ENCODE measurements at places on chromosomes 5 and 9.

- no peak for DNase-seq
Observed at GRCh38 chr5:147485046-147485445, 24.8 kb downstream of the DPYSL3 start.

DNA sequence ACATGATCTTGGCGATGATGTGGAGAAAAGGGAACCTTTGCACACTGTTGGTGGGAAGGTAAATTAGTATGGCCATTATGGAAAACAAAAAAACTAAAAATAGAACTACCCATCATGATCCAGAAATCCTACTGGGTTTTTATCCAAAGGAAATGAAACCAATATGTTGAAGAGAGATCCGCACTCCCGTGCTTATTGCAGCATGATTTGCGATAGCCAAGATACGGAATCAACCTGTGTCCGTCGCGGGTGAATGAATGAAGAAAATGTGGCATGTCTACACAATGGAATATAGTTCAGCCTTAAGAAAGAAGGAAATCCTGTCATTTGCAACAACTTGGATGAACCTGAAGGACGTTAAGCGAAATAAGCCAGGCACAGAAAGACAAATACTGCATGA is 84.5 kb downstream of the TTLL11 start:
- DNase-seq: no peak

DNA sequence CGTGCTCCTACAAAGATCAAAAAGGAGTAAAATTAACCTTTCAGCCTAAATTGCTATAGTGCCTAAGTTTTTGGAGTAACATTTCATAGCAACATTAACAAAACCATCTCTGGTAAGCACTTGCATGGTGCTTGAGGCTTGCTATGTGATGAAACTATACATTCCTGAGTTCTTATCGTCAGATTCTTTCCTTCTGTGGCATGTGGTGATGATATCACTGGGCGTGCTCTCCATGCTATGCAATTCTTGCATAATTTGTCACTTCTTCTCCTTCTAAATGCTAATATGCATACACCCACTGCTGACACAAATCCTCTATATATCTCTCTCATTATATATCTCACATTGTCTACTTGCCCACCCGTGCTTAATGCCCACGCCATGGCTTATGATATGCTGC is 2019.9 kb downstream of the MAT2B start:
- no peak for DNase-seq

GRCh38 chr5:59322894-59323293 is 570.6 kb downstream of the PDE4D start:
- no peak for DNase-seq

- no peak for DNase-seq
Observed at GRCh38 chr5:124828731-124829234, 82.3 kb upstream of the ZNF608 start.

GRCh38 chr5:52328220-52328806 is 459.4 kb upstream of the ITGA1 start:
- DNase-seq: no peak

DNA sequence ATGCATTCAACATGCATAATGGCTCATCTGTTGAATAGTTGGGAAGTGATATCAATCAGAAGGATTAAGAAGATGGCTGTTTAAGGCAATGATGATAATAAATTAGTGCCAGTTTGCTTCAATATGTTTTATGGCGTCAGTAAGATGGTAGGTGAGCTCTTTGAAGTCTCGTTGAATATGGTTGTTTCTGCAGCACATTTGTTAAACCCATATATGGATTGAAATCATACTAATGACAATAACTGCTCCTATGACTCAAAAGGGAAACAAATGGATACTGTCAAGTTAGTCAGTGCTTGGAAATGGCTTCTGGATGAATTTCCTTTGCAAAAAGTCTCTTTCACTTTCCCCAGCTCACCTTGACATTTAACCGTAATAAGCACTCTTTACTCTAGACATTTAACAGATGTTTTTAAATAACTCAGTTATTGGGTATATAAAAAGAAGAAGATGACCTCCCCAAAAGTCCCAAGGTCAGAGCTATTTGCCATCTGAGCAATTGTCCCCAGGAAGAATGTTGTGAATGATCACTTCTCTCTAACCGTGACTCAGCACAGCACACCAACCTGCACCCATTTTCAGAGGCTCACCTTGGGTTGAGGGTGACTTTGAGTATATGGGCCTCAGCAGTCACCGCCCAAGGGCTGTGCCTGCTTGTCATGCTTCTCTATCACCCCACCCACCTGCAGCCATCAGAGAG is 133.4 kb downstream of the GRIA1 start:
- no peak for DNase-seq

GRCh38 chr5:139829471-139829870 is 33.9 kb downstream of the PSD2 start:
- DNase-seq: no peak

DNA sequence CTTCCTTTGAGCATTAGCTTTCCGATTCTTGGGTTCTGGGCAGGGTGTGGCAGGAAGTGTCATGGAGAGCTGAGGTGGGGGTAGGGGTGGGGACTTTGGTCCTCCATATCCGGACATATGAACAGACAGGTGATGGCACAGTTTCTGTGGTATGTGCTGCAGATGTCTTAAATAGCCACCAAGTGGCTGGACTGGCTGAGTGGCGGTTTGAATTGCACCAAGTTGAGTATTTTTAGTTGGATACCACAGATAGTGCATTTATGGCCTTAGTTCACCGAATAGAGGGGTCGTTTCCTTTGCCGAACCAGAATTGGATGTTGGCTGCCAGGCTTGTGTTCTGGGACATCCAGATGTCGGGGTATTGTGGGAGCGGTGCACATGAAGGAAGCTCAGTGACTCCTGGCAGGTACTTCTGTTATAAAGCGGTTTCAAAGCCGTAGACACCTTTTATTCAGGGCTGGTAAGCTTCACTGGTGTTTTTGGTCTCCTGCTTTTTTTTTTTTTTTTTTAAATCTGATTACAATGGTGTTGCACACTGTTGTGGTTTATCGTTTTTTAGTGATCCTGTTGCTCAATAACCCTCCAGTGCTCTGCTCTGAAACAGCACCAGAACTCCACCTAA is 15.1 kb upstream of the TNFAIP8 start:
- DNase-seq: peak; percentile 56

DNA sequence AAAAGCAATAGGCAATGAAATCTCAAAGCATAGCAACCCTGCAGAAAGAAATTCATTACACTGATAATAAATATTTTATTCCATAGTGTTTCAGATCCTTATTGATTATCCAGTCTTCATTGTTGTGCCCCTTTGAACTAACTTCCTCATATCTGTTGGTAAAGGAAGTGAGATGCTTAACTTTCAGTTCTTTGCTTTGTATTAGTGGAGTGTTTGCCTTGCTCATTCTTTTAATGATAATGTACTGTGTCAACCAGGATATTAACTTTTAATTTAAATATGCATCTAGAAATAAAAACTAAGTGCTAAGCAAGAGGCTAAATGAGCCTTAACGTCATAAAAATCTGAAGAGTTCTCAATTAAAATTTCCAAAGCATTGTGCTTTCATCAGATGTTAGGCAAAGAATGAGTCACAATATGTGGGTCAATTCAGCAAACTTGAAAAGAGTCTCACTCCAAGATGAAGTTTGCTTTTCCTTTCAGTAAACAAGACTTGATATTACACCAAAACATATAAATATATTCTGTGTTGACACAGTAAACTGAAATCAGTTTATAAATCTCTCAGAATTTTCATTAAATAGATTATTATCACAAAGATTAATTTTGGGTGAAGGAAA is 105.9 kb downstream of the GIN1 start:
- DNase-seq: no peak

DNA sequence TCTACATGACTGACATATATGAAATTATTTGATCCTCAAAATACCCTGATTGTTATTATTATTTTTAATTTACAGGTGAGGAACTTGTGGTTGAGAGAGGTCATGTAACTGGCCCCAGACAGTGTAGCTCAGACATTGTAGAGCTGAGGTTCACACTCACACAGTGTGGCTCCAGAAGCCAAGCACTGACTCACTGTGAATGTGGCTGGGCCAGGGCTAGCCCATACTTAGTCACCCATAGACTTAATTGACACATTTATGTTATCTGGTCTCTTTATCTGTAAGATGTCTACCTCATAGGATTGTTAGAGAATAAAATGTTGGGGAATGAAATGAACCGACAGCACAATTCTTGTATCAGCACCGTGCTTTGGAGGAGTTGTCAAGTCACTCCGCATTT is 24.9 kb upstream of the CCDC112 start:
- no peak for DNase-seq

DNA sequence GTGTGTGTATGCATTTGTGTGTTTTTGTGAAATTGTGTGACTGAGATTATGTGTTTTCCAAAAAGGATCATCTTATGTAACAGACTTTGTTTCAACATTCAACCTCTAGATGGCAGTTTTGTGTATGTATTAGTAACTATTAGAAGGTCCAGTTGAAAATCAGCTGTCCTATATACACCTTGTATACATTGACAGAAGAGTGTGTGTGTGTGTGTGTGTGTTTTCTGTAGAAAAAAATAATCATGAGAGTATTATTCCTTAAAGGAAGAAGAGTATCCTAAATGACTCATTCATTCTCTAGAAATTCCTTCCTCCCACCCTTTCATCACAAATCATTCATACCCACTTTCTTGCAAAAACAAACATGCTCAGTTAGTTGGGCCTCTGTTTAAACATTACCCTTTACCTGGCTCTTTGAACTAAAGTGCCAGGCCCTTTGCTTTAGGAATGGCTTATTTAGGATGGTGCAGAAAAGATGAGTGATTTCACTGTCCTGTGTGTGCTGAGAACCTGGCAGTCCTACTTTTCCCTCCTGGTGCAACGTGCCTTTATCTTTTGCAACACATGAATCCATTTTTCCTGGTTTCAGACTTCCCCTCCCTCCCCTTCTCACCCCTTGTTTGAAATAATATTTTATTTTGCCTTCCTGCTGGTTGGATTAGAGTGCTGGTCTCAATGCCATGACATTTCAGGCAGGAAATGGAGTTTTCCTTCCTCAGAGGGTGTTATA is 152.2 kb downstream of the ARHGAP26 start:
- DNase-seq: no peak

GRCh38 chr5:112917453-112917995 is 4.5 kb downstream of the REEP5 start:
- DNase-seq: peak; percentile 24

DNA sequence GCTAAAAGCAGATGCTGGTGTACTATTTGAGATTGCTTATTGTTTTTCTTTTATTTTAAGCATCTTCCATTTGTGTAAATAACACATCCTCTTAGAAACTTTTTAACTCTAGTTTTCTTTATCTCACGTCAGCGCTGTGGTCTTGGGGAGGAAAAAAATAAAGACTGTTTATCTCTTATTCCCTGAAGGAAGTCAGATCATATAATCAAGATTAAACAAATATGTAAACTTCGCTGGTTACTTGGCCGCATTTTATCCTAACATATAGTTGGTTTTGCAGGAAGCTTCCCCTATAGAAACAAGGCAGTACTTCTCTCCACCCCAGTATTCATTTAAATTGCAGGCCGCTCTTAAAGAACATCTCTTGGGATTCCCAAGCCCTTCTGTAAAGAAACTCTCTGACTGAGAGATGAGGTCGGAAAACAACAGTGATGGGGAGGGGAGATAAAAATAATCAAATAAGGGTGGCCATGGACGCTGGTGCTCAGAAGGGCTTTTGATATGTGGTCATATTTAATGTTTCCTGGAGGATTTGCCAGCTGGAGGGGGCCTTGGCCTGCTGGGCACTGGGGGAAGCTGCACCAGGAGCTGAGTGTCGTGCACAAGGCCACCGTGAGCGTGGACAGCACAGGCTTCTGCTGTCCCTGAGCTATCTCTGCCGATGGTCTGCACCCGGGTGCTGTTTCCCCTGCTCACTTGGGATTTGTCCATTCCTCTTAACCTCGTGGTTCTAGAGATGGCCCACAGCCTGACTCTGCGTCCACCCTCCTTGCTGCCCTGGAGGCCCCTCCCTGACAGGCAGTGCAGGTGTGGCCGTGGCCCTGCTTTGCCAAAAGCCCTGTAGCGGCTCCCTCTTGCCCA is 23.8 kb downstream of the NEURL1B start:
- no peak for DNase-seq

GRCh38 chr5:111385051-111385450 is 127.3 kb downstream of the STARD4 start:
- no peak for DNase-seq

GRCh38 chr9:69444021-69444420 is 119.0 kb downstream of the ENTREP1 start:
- no peak for DNase-seq

- no peak for DNase-seq
Observed at GRCh38 chr9:124191691-124192395, 65.9 kb upstream of the NEK6 start.

- no peak for DNase-seq
Observed at GRCh38 chr9:21585756-21586752, 103.9 kb upstream of the IFNE start.

DNA sequence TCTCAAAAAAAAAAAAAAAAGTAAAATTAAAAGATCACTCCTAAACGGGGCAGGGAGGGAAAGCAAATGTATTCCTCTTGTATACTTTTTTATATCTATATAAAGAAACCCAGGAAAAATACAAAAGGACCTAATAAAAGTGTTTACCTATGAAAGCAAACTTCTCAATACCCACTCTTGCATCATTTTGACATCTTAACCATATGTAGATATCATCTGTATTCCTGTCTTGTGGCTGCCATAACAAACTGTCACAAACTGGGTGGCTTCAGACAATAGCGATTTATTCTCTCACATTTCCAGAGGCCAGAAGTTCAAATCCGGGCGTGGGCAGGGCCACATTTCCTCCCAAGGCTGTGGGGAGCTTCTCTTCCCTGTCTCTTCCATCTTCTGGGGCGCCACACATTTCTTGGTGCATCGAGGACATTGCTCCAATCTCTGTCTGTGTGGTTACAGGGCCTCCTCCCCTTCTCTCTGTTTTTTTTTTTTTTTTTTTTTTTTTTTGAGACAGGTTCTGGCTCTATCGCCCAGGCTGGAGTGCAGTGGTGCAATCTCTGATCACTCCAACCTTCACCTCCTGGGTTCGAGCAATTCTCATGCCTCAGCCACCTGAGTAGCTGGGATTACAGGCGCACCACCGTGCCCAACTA is 58.4 kb upstream of the IL17B start:
- no peak for DNase-seq

DNA sequence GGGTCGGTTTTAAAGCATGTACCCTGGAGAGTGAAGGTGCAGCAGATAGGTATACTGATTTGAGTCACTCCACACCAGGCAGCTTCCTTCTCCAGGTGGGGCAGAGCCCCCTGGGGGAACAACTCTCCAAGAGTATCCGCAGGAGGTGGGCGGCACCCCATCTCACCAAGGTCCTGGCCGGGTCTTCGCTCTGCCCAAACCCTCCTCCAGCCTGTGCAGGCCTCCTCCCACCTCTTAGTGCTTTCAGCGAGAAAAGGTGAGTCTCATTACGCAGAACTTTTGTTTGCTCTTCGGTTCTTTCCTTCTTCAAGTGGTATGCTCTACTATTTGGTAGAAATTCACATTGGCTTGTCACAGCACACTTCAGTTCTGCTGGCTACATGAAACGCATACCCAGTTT is 13.7 kb downstream of the SPACA9 start:
- no peak for DNase-seq
